ENCODE measurements at places on chromosomes 4 and X.

DNA sequence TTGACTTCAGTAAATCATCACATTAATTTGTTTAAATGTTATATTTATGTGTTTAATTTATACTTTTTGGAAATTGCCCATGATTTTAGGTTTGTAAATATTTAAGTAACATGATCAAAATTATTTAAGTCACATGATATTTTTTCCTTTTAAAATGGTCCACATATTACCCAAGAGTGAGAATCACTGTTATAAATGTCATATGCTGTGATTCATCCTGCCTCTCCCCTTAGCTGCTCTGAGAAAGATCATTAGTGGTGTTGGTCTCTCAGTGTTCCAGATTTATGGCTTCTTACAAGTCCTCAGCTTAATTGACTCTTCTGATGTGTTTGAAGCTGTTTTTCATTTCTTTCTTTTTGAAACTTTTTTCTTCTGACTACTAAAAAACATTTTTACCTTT, 70.1 kb downstream of the SPANXN4 start:
- DNase-seq = no peak

DNA sequence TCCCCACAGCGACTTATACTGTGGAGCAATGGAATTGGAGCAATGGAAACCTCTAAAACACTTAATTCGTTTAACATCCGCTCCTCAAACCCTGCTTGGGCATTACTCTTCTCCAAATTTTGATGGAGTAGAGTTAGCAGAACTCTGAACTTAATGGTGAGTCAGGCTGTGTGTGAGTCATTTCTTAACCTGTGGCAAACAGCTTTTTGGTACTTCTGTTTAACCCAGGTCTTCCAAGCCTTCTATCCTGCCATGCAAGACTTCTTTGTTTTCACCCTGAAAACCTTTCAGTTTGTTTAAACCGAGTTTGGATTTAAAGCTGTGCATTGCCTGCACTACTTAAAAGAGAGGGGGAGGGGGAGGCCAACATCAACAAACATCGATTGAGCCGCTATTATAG, 3.6 kb upstream of the AMOT start:
- DNase-seq = no peak

DNA sequence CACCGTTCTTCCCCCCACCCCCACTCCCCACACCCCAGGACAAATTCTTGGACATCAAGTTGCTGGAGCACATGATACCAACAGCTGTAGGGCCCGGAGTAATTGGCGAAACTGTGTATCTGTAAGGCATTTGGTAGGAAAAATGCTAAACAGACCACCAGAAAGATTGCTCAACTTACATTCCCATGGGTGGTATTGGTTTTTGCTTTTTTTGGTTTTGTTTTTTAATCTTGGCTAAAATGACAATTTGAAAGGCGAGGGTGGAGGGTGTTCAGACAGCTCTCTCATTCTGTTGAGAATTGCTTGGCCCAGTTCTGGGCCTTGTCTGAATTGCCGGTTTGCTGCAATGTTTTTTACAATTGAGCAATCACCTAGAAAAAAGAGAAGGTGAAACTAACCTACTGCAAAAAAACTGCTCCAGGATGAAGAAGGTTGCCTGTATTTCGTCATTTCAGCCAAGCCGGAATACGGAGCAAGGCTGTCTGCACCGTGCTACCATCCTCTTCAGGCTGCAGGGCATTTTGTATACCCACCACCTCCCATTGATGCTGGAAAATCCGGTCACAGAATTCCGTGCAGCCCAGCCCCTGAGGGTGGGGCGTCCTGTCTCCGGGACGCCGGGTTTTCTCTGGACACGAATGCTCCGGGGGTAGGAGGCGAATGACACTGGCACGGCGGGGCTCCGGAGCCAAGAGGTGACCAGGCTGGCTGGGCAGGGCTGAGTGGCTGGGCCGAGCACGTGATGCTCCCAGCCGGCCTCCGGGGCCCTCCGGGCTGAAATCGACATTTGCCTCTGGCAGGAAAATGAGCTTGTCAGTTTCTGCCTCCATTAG, at the start of gene CLCN4:
CLCN4 (plus strand) TSS at position 777 of the 833 bp plus-strand sequence. CDS start 28,058 bp downstream, outside the sequence.
- DNase-seq = peak; percentile 56

GRCh38 chr4:90474484-90474883, 347.3 kb downstream of the CCSER1 start:
- no peak for DNase-seq

GRCh38 chr4:38605753-38606586, 58.0 kb upstream of the KLF3 start:
- peak; percentile 64 for DNase-seq

DNA sequence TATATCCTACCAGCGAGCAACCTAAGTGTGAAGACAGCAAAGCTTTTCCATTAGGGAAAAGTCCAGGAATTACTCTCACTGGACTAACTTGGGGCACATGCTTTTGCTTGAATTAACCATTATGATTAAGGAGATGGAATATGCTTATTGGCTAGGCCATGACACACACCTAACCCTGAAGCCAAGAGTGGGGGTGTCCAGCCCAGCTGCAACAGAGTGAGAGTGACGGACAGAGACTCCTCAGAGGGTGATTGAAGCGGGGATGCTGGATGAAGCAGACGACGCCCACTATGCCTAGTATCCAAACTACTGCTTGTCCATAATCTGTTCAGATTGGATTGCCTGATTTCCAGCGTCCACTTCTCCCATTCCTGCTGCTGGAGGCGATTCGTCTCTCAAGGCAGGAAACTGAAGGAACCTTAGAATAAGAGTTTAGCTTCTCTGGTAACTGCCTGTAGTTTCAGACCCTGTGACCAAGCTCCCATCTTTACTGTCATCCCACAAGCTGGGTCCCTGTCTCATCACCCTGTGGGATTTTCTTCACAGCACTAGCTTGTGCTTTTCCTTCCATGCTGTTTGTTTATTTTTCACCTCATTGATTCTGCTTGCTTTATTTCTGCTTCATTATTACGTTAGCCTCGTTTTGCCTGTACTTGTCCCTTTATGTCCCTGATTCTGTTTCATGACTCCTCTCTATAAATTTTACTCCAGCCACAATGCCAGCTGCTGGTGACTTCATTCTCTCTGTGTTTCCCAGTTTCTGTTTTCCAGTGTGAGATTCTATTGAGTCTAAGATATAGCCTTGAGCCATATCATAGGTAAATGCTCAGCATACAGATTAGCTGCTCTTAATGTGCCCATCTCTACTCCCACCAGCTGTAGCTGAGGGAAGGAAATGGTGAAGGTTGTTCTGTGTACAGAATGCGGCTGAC, 19.0 kb downstream of the FAM47E start:
- no peak for DNase-seq

DNA sequence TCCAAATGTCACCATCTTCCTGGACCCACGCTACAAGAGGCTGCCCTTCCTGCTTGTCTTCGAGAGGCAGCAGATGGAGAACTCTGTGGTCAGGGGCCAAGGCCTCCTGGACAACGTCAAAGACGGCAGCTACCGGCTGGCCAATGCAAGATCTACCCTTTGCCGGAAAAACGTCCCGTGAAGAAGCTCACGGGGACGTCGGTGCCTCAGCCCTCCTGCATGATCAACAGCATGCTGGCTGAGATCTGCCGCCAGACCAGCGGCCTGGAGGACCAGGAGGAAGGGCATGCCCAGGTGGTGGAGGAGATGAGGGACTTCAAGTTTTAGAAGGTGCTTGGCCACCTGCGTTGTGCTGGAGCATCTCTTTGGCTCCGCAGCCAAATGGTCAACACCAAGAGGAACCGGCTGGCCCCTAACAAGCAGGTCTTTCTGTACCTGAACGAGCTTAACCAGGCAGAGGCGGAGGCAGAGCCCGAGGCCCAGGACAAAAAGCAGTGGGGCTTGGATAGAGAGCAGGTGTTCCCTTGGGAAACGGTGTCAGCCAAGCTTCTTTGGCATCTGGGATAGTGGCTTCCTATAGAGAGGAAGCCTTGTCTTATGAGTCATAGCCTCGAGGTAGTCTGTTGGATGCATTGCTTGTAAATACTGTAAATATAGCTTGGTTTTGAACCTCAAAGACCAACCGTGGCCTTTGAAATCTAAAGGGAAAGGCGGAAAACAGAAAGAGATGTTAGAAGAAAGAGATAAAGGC, 94.8 kb upstream of the ELOVL6 start:
- DNase-seq = no peak

DNA sequence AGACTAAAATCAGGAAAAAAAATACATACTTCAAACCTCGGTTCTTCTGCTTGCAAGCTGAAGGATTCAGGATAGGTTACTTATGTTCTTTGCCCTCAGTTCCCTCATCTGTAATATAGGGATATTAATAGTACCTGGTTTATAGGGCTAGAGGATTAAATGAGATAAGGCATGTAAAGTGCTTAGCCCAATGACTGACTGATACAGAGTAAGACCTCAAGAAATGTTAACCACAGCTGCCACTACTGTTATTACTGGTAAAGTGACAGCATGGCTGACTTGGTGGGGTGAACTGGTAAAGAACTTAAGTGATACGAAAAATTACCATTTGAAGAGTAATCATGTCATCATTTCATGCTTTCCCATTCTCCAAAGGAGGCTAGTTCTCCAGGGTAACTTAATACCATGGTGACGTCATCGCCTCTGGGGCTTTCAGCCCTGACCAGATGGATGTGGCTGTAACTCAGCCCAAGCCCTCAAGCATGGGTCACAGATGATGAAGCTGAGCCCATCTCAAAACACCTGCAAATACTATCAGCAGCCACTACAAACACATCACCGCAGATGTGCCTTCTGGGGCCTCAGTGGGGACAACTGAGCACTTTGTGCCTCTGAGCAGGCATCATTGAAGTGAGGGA, 44.5 kb upstream of the SCML1 start:
- DNase-seq = peak; percentile 74

- no peak for DNase-seq
These were observed 138.8 kb downstream of the DTHD1 start for GRCh38 chr4:36420111-36420679.

DNA sequence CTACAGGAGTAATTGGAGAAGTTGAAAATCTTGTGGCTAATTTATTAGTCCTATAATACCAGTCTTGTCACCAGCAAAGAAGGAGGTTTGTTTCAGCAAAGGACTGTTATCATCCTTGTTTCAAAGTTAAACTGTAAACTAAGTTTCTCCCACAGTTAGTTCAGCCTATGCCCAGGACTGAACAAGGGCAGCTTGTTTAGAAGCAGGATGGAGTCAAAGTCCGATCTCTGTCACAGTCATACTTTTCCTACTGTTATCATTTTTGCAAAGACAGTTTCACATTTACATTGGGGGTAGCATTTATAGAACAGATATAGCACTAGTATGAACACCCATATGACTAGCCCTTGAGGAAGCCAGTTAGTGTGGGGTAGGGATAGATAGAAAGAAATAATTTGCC, 46.4 kb downstream of the AKAP4 start:
- no peak for DNase-seq

- DNase-seq = no peak
These were observed 108.1 kb upstream of the SHOX start for GRCh38 chrX:522456-522855.

DNA sequence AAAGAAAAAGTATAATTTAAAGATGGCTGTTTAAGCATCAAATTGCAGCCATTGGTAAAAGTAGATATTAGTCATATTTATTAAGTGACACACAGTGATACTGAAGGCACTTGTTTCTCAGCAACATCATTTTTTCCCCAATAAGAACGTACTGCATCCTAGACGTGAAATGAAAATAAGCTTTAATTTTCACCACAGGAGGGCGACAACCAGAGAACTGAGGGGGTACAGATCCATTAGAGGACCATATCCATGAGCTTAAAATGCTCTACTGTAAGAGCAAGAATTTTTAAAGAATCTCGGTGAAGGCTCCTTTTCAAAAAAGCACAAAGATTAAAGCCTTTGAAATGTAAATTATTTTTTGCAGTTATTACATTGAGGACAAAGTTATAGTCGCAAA, 33.4 kb downstream of the FRG1 start:
- DNase-seq = no peak
